Stimulated activated CD4-positive, alpha-beta T cell treated with anti-CD3 and anti-CD28 coated beads, Interleukin-2, amount 100 ng/mL, for 4 hours (primary cell): ENCODE measurements at places on chromosomes 2 and 18.
A peak's percentile ranks its signal among the peaks of the same experiment; 100 is the strongest.

DNA sequence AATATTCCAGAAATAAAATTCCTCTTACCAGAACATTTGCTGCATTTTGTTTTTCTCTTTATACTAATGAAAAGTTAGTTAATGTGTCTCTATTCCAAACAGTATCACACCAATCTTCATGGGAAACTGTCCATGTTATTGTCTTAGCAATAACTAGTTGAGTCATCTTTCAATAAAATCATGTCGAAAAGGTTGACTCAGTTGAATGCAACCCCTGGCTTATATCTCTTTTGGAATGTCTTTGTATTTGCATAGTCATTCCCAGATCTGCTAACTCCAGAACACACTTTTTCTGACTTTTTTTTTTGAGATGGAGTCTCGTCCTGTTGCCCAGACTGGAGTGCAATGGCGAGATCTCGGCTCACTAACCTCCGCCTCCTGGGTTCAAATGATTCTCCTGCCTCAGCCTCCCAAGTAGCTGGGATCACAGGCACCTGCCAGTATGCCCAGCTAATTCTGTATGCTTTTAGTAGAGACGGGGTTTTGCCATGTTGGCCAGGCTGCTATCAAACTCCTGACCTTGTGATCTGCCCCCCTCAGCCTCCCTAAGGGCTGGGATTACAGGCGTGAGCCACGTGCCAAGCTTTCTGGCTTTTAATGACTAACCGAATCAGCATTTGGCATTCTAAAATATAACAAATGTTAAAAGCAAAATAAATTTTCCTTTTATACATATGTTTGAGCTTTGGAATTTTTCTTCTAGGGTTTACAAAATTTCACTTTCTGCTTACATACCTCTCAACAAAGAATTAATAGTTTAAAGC is 133.2 kb upstream of the GULP1 start:
- DNase-seq, result no peak

DNA sequence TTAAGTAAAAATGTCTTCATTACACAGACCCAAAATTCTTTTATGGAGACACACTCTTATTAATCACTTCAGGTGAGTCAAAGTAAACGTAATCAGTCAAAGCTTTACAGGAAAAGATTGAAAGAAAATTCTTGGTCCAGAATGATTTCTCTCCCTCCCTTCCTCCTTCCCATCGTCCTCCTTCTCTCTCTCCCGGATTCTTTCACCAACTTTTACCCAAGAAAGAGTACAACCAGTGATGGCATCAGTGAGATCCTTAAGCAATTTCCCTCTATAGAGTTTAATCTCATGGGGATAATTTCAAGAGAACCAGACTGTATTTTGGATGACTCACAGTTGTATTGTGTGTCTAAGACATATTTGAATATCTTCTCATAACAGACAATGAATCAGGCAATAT is 258.1 kb downstream of the ALK start:
- no peak for DNase-seq

- DNase-seq, result no peak
Observed at GRCh38 chr18:37668971-37669747, 103.6 kb upstream of the CELF4 start.

GRCh38 chr2:65377556-65378192 is 54.7 kb downstream of the SPRED2 start:
- no peak for DNase-seq

GRCh38 chr2:32277363-32277673 is 386 bp upstream of the YIPF4 start:
- no peak for DNase-seq

- DNase-seq, result no peak
Observed at GRCh38 chr18:24518596-24518995, 58.2 kb downstream of the HRH4 start.

DNA sequence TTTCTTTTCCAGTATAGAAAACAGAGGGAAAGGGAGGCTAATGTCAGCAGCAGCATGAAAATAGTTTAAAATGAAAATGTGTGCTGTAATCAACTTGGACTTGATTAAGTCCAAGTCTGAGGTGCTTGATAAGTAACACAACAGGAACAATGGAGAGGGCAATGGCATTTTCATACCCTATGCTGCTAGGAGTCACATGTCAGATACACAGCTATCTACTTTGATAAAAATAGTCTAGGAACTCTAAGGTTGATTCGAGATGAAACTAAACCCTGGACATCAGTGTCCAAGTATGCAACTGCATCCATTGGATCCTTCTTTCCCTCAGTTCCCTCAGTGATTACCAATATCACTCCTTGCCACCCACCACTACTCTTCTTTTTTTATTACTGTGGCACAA is 4.6 kb upstream of the C18orf63 start:
- no peak for DNase-seq

DNA sequence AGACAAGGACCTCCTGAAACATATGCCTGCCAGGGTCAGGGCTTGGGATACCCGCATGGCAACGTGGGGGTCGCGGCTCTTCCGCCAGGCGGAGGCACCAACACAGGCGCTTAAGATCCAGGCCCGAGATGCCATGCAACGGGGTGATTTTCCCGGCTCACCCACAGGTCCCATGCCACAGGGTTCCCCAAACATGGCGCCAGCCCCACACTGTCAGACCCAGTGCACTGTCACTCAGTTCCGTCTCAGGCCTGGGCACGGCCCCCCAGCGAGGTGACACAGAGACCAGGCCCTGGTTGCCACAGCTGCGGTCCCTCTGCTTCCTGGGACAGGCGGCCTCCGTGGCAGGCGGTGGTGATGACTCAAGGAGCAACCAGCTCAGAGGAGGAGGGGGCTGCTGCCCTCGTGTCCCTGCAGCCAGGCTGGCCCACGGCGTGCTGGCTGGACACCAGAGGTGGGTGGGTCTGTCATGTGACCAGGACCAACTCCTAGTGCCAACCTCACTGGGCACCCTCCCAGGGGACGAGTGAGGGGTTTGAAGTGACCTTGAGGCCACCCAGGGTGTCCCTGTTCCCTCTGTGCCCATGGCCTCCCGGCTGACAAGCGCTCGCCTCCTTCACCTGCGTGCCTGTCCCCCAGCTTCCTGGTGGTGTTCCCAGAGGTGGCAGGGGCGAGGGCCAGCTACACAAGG is 4.9 kb downstream of the PDCD1 start:
- DNase-seq, result no peak

DNA sequence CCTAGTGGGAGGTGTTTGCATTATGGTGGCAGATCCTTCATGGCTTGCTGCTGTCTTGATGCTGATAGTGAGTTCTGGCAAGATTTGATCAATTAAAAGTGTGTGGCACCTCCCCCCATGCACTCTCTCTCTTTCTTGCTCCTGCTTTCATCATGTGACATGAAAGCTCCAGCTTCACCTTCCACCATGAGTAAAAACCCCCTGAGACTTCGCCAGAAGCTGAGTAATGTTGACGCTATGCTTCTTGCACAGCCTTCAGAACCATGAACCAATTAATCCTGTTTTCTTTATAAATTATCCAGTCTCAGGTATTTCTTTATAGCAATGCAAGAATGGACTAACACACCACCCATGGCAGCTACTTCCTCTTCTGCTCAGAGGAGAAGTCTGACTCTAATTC is 2181.4 kb upstream of the PIK3C3 start:
- DNase-seq, result no peak

- DNase-seq, result no peak
Observed at GRCh38 chr2:391696-392095, 103.8 kb upstream of the ALKAL2 start.

DNA sequence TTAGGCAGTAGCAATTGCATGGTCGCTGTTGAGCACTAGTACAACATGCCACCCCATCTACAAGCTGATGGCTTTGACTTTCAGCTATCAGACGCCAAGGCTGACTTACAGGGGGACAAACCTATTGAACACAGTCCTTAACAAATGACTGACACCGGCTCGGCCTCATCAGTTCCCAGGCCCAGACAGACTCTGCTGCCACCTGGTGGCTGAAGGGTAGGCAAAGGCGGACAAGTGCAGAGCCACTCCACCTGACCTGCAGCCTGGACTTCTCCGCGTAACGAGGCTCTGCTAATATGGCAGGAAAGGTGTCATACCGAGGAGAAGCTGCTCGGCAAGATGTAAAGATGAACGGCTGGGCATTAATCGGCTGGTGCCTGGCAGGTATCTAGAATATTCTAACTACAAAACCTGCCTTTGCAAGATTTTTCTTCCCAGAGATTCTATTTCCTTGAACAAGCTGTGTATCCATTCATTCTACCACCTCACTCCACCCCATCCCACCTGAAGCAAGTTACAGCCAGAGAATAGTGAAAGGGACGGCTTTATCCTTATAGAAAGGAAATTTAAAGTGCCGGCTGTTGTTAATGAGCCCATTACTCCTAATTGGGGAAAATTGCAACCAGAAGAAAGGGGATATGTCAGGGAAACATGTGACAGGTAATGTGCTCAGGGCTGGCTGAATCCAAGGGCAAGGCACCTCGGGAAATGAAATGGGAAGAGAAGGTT is 67.4 kb downstream of the STEAP3 start:
- peak; percentile 41 for DNase-seq

GRCh38 chr2:130372055-130372832 is 16.4 kb downstream of the PTPN18 start:
- peak; percentile 42 for DNase-seq

DNA sequence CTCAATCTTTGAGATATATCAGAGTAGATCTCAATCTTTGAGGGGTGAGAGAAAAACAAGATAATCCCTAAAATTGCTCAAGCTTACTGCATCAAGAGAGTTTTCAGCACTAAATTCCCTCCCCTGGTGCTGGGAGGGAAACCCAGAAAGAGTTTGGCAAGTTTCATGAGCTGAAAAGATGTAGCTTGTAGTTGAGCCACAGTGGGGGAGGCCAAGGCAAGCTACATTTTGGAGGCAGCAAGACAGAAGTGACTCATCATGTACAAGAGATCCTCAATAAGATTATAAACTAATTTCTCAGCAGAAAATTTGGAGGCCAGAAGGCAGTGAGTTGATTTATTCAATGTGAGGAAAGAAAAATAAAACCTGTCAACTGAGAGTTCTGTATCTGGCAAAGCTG is 308.2 kb downstream of the PIEZO2 start:
- no peak for DNase-seq

DNA sequence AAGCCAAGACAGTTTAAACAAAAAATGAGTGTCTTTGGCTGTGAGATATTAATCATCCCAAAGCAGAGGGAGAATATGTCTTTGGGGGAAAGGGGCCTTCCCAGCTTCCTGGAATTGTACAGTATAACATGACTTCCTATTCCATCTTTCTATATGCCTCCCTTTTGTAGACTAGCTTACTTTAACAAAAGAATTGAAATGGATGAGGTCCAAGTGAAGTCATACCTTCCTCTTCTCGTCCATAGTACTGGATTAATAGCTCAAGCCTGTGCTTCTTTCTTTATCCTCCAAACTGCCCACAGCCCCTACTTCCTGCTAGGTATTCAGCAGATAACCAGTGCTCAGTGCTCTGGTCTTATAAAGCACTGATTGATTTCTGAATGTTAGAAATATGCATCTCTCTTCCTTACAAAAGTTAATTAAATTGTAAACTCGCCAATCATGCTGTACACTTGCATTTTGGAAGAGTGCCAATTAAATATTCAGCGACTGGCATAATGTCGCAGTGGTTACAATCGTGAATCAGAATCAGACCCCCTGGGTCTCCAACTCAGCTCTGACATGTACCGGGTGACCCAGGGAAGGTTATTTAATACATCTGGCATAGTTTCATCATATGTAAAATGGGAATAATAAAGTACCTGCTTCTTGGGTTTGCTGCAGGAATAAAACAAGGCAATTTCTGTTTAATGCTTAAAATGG is 325.1 kb downstream of the RND3 start:
- DNase-seq, result no peak

DNA sequence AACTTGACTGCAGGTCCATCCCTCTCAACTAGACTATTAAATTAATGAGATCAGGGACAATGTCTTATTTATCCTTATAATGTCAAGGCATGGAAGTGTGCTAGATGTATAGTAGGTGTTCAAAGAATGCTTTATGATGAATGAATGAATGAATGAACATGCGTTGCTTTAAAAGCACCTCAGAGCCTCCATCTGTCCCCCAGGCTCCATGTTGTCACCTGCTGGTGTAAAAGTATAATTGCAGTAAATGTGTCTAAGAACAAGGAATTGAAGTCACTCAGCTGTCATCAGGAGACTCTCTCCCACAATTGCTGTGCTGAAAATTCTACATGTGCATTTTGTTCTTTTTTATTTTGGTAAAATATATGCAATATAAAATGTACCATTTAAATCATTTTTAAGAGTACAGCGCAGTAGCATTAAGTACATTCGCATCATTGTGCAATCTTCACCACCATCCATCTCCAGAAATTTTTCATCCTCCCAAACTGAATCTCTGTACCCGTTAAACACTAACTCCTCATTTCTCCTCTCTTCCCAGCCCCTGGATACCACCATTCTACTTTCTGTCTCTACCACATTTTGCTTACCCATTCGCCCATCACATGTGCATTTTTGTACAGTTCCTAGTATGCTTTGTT is 52.6 kb downstream of the GNAL start:
- DNase-seq, result no peak

DNA sequence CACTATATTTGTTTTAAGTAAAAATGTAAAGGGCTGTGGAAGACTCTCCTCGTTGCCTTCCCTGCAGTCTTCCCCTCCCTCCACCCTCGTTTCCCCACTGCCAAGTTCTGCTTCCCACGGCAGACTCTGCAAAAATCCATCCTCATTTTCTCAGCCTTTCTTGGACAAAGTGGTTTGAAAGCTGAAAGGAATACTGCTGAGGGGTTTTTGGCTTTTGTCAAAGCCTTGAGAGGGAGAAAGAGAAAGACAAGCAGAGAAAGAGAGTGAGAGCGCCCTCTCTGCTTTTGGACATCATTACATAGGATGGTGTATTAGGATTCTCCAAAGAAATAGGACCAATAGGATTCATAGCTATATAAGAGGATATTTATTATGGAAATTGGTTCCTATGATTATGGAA is 455.9 kb upstream of the SOX11 start:
- no peak for DNase-seq

GRCh38 chr2:62362561-62362960 is 143.4 kb downstream of the TMEM17 start:
- no peak for DNase-seq

GRCh38 chr2:174035981-174036742 is 71.0 kb upstream of the SP3 start:
- DNase-seq, result no peak

DNA sequence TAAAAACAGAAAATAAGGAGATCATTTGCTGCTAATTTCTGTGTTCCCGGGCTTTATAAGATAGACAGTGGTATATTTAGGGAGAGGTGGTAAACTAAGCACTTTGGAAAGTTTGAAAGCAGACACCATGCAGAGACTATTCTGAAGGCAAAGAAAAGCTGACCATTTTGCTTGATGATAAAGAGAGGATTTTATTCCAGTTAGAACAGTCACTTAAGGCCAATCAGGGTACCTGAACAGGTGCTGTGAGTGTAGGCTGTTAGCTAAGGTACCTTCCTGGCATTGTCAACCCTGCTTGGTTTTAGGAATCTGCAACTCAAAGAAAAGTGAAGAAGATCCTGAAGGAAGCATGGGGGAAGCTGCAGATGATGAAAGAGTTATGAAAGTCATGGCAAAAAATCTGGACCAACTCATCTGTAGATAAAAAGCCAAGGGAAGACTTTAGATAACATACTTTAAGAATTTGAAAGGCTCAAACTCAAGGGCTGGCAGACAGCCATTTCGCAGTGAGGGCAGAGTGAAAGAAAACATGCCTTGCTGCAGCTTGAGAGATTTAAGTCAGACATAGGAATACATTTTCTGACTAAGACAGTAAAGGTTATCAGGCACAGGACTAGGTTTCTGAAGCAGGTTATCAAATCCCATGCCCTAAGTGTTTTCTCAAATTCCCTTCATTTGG is 80.1 kb upstream of the ARL5A start:
- DNase-seq, result no peak

GRCh38 chr2:76444732-76445131 is 734.0 kb upstream of the GCFC2 start:
- no peak for DNase-seq
